BJ (cell line): ENCODE measurements at places on chromosomes 6 and 20. TPM values are rescaled to one million over a fixed set of nuclear protein-coding genes. Genes with fewer than 3 reads are reported as not detected.

The MROH8 gene
- polyA plus RNA-seq: 2.4 and 2.7 TPM in 2 replicates

The GGTLC1 gene
- polyA plus RNA-seq: not detected in 2 replicates

DNA sequence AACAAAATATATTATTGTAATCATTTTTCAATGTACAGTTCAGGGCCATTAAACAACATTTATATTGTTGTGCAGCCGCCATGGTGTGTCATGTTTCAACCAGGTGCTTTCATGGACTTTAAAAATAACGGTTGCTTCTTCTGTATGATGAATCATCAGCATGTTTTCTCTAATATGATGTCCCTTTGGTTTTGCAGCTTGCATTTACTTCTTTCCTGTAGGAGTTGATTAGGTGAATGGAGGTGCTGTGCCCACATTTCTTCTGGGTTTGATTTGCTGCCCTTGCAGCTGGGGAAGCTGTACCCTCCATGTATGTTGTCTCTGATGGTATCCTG lies 54.9 kb upstream of the TULP4 start:
- DNase-seq: no peak

- DNase-seq: no peak
These were observed 279.2 kb downstream of the PTPRK start for GRCh38 chr6:128241216-128241615.

GRCh38 chr20:7505835-7506221 lies 434.4 kb downstream of the HAO1 start:
- DNase-seq: no peak

DNA sequence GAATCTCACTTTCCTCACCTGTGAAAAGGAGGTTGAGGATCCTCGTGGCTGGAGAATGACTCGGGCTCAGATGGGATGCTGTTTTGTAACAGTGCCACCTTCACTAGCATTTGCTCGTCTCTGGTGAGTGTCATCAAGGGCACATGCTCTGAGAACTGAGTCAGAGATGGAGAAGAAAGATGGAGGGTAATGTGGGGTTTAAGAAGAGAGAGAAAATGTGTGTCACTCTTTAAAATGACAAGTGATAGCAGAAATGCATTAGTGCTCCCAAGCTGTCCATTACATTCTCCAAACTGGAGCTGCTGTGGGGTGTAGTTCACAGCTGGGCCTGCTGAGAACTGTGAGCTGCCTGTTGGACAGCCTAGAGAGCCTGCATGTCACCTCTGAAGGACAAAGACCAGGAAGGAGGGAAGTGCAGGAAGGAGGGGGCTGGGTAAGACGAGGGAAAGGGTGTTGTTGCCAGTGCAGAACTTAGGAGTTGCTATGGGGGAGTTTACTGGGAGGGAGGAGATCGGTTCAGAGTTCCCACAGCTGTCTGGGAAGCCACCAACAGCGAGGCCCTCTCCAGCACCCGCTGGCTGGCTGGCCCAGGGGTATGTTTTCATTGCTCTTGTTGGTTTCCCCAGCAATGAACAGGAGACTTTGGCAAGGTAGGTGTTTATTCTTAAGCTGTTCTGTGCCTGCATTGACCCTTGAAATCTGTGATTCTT lies 19.8 kb downstream of the GMPR start:
- no peak for DNase-seq

- no peak for DNase-seq
These were observed 161.8 kb downstream of the MTHFD1L start for GRCh38 chr6:151027295-151027747.

DNA sequence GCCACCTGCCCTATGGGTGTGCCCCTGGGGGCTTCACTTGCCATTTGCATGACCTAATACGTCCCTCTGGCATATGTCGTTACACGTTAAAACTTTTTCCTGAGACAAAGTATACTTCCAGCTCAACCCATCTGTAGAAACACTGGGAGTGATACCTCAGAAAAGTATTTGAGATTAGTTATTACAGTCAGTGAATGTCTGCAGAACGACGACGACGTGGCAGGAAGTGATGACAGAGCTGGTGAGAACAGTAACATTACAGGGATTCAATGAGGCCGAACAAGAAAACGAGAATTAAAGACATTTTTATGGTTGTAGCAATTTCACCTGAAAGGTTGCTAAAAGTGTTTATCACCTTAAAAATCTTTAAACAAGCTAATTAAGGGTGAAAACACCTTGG lies 40.2 kb downstream of the SASH1 start:
- DNase-seq: no peak

DNA sequence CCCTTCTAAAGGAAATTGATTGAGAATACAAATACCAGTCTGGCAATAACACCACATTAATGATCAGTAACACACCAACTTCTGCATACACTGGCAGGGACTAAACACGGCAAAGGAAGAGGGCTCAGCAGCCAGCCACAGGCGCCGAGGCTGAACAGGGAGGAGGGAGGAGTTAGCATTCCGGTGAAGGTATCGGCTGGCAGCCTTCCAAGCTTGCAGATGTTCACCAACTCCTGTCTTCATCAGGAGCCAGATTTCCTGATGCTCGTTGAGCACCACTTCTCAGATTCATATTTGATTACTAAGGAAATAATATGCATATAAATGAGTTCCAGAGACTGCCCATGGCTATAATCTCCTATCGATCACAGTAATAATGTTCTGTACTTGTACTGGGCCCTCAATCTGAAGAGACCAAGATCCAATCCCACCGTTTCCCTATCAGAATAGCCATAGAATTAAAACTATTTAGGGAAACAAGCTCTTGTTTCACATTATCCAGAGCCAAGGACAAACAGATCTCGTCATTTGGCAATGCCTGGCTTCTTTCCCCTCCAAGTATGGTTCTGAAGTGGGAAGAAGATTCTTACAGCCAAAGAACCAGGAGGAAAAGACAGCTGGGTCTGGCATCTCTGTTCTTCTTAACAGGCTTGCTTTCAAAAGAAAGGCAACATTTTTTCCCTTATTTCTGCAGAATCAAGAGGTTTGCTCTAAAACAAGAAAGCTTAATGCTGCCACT lies 42.2 kb downstream of the GFOD1 start:
- no peak for DNase-seq

DNA sequence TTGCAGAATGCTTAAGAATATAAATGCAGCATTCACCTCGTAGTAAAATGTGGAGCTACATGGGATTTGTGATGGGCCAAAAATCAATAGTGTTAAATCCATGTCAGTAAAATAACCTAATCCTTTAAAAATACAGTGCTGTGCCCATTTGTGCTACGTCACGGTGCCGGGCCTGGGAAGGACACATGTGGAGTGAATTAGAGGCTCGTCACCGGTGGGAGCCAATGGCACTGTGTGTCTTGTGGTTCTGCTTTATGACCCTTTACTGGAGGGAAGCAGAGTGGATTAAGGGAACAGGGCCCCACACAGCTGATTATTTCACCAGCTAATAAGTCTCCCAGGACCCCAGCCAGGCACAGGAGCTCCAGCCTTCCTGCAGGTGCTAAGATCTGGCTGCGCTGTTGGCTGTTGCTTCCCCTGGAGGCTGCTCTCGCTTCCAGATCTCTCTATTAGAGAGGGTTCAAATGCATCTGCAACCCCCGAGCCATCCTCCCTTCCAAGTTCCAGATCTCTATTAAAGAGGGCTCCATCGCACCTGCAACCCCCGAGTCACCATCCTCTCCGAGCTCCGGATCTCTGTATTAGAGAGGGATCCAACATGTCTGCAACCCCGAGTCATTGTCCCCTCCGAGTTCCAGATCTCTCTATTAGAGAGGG lies 405.8 kb downstream of the CDH4 start:
- no peak for DNase-seq

GRCh38 chr6:11766589-11767450 lies 11.8 kb downstream of the ADTRP start:
- peak; percentile 95 for DNase-seq

DNA sequence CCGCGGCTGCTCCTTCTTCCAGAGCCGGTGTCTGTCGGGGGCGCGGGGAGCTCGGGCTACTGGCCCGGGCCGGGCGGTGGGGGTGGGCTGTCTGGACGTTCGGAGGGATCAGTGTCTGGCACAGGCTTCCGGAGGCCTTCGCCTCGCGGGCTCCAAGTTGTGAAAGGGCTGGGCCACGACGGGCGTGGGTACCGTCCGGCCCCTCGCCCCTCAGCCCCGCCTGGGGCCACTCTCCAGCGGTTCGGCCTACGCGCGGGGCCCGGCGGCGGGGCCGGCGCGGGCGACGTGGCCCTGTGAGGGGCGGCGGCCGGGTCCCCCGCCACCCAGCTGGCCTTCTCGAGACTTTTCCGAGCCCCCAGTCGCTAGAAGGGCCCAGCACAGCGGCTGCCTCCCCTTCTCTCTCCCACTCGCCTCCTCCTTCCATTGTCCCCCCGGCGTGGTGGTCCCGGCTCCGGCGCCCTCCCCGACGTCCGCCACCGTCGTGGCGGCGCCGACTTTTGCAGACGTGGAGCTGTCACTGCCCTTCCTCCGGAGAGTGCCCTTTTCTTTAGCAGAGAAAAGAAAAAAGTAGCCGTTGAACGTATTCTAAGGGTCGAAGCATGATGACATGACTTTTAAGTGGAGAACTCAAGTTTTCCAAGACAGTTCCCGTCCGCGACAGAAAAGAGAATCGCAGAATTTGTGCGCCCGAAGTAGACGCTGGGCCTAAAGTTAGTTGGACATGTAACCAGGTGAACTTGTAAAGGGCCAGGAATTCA lies 571 bp downstream of the ITCH start:
- no peak for DNase-seq

DNA sequence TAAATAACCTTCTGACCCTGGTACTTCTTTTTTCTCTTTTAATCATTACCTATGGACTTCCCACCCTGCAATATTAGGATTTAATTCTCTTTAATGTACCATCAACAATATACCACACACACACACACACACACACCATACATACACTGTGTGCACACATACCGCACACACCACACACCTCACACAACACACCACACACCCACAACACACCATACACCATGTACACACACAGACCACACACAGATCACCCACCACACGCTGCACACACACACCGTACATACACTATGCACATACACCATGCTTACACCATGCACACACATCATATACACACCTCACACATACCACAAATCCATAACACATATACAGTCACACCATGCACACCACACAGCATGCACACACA lies 57.4 kb upstream of the MAP3K4 start:
- DNase-seq: no peak

DNA sequence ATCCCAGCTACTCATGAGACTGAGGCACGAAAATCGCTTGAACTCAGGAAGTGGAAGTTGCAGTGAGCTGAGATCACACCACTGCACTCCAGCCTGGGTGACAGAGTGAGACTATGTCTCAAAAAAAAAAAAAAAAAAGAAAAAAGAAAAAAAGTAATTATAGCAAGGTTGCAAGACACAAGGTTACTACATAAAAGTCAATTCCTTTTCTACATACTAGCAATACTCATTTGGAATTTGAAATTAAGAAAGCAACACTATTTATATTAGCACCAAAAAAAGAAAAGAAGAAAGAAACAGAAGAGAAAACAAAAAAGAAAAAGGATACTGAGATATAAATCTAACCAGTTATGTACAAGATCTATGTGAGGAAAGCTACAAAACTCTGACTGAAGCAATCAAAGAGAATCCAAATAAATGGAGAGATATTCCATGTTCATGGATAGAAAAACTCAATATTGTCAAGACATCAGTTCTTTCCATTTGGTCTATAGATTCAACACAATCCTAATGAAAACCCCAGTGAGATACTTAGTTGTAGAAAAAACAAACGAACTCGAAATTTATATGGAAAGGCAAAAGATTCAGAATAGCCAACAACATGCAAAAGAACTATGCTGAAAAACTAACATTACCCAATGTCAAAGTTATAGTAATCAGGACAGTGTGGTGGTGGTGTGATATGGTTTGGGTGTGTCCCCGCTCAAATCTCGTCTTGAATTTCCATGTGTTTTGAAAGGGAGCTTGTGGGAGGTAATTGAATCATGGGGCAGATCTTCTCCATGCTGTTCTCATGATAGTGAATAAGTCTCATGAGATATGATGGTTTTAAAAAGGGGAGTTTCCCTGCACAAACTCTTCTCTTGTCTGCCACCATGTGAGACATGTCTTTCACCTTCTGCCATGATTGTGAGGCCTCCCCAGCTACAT lies 73.3 kb downstream of the GPX5 start:
- DNase-seq: no peak

DNA sequence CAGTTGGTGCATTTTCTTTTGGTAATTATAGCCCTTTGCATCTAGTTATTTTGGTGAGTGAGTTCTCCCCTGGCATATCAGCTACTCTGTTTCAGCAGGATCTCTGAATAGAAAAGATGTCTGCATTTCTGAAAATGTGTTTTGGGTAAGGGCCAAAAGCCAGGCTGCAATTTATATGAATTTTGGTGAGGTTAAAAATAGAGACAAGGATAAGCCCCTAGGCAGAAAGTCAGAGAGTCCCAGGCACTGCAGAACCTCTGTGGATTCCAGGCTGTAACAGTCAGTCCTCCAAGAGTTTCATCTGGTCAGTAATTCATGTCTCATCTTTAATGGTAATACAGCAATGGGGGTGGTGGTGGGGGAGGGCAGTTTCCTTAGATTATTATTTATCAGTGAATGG lies 53.0 kb downstream of the HDGFL1 start:
- DNase-seq: no peak

DNA sequence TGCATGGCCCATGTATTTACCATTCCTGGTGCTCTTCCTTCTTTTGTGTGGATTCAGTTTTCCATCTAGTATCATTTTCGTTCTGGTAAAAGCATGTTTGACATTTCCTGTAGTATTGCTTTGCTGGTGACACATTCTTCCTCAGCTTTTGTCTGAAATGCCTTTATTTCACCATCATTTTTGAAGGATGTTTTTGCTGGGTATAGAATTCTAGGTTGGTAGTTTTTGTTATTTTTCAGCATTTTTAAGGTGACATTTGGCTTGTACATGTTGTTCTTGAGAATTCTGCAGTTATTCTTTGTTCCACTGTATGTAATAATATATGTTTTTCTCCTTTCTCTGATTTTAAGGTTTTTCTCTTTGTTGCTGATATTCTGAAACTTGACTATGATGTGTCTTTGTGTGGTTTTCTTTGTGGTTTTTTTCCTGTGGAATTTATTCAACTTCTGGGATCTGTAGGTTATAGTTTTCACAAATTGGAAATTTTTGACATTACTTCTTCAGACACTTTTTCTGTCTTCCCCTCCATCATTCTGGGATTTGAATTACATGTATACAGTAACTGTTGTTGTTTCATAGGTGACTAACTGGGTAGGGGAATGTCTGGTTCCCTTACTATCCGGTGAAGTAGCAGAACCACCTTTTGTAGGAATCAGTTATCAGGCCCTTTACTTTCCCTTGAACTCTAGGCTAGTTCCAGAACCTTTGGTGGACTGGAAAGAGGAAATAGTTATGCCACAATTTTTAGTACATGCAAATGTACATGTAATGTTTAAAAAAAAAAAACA lies 30.2 kb downstream of the SNX9 start:
- no peak for DNase-seq

- no peak for DNase-seq
These were observed 34.9 kb upstream of the ECI2 start for GRCh38 chr6:4170297-4170696.
